ENCODE measurements at places on chromosomes 16 and 17. TPM values are rescaled to one million over a fixed set of nuclear protein-coding genes. Genes with fewer than 3 reads are reported as not detected.

TEKT5 gene
- 0.35 TPM for total RNA-seq

CCL4 gene
- 1.7 TPM for total RNA-seq

MPP3 gene
- total RNA-seq = 6.4 TPM

DCUN1D3 gene
- 7.6 TPM for total RNA-seq

- no peaks in the 10 kb centered on the region for H3K27me3 ChIP-seq
- no peak overlapping the region for H3K4me3 ChIP-seq
- H3K4me1 ChIP-seq = no peaks in the 10 kb centered on the region
- no peaks in the 10 kb centered on the region for H3K36me3 ChIP-seq
- H3K27ac ChIP-seq = no peak overlapping the region
- no peak for DNase-seq
Measured at GRCh38 chr16:23518435-23518891, 8.2 kb upstream of the GGA2 start.

- no peak overlapping the region for H3K4me3 ChIP-seq
- no peak overlapping the region for H3K27ac ChIP-seq
- no peaks in the 10 kb centered on the region for H3K4me1 ChIP-seq
- peak; percentile 24 for DNase-seq
- H3K36me3 ChIP-seq = no peaks in the 10 kb centered on the region
- H3K27me3 ChIP-seq = no peaks in the 10 kb centered on the region
Measured at GRCh38 chr16:25838724-25839186, 147.0 kb downstream of the HS3ST4 start.

DNA sequence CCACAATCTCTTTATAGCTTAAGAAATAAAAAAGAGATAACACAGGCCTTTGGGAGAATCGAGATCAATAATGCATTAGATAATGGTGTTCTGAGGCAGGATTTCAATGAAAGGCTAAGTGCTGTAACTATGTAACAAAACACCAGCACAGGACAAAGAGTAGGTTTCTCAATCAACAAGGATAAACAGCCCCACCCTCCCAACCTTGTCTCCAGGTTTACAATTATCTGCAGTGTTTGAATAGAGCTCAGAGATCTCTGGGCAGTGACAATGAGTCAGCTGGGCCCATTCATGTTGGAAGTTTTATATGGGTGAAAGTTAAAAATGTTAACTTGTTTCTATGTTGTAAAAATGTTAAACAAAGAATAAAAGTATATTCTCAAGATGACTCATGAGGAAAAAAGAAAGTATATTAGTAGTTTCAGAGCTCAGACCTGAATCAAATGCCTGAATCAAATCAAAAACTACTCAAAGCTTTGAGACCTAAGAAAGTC is 17.0 kb upstream of the KRT20 start:
- H3K4me3 ChIP-seq = no peak overlapping the region
- H3K4me1 ChIP-seq = no peaks in the 10 kb centered on the region
- no peaks in the 10 kb centered on the region for H3K27me3 ChIP-seq
- no peaks in the 10 kb centered on the region for H3K36me3 ChIP-seq
- no peak for DNase-seq
- H3K27ac ChIP-seq = peak overlapping the region; percentile 19

DNA sequence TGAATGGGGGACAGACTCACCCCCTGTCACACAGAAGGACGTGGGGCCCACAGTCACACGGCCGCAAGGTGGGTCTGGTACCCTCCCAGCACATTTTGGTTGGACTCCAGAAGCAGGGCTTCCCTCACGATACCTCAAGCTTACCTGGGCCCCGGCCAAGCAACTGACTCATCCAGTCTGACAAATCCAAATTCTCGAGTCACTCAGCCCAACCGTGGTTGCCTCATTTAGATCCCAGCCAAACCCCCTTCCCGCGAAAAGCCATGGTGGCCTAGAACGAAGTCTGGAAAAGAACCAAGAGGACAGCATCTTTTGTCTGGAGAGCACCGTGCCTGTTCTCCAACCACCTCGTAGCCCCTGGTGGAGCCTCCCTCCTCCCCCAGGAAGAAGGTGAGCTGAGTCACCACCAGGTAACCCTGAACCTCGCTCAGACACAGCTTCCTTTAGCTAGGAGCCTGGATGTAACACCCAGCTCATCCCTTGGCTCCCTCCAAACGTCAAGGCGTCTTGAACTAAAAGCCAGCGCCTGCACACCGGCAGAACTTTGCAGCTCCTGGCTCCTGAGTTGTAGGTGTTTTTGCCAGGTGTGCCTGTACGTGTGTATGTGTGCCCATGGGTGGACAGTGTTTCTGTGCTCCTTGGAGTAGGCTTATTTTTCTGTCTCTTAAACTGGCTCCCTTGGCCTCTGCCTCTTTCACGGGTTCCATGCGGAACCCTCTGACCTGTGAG is 78.9 kb downstream of the CMIP start:
- no peak overlapping the region for H3K27ac ChIP-seq
- H3K36me3 ChIP-seq = no peaks in the 10 kb centered on the region
- peaks cover 9% of the 10 kb centered on the region for H3K4me1 ChIP-seq

Data from pancreas (tissue), 10 donors.